ENCODE measurements at places on chromosomes 16 and 17. TPM values are rescaled to one million over a fixed set of nuclear protein-coding genes. Genes with fewer than 3 reads are reported as not detected.

The TMEM114 gene
- not detected for polyA plus RNA-seq

The SLC4A1 gene
- polyA plus RNA-seq, result 12.0 TPM

The MGAT5B gene
- 1.1 TPM for polyA plus RNA-seq

The DHRS7C gene
- polyA plus RNA-seq, result not detected

The GAS7 gene
- 32.0 TPM for polyA plus RNA-seq

The UBALD2 gene
- polyA plus RNA-seq, result 47.9 TPM

The TPSD1 gene
- not detected for polyA plus RNA-seq

The IQCK gene
- polyA plus RNA-seq, result 23.8 TPM

DNA sequence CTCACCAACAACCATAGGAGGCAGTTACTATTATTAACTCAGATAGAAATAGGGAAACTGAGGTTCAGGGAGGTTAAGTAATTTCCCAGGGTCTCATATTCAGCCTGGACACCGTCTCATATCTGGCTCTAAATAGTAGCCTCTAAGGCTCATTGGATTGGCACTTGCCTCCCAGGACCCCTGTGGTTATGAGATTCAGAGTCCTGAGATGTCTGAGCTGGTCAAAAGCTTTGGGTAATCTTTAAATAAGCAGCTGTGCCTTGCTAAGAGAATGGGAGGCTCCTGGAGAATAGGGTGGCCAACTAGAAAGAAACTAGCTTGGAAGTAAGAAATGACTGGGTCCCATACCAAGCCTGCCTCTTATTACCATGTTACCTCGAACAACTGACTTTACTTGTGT is 50.3 kb upstream of the CRHR1 start:
- DNase-seq, result no peak

- DNase-seq, result no peak
Measured at GRCh38 chr17:82400830-82401229, 17.3 kb upstream of the HEXD start.

- DNase-seq, result peak; percentile 70
Measured at GRCh38 chr17:79838522-79839274, 542 bp downstream of the CBX4 start.

- DNase-seq, result no peak
Measured at GRCh38 chr16:1305823-1306222, 3.6 kb upstream of the UBE2I start.

GRCh38 chr17:14731591-14731990 is 430.7 kb downstream of the HS3ST3B1 start:
- DNase-seq, result no peak

DNA sequence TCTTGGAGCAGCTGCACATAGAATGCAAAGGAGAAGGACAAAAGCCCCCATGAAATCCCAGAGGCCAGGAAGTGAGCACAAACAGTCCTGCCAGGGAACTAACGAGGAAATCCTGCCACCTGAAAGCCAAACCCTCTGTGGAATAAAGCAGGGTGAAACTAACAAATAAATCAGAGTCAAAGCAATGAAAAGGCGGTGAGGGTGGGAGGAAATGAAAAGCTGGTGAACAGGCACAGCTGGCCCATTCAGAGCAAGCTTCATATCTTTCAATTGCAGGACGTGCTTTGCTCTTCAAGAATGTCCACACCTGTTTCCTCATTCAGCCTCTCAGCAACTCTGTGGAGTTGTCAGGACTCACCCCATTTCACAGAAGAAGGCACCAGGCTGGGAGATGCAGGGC is 108.1 kb downstream of the ABCC12 start:
- DNase-seq, result no peak

GRCh38 chr17:80164185-80164584 is 5.6 kb upstream of the CARD14 start:
- DNase-seq, result no peak

- DNase-seq, result no peak
Measured at GRCh38 chr17:19402171-19402570, 8.9 kb upstream of the RNF112 start.

DNA sequence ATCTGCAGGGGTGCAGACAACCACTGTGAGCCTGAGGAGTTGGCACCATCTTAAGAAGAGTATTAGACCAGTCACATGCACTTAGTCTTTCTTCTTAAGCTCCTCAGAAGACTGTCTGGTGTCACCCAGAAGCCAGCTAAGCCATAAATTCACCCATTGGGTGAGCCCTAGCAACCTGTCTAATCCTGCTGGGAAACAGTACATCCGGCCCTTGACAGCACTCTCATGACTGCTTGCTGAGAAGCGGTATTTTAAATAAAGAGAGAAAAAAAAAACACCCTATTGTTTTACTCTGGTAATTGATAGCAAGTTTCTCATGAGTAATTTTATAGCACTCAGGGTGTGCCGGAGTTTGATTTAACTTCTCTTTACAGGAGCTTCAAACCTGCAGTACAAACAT is 134.7 kb downstream of the SOX9 start:
- no peak for DNase-seq

DNA sequence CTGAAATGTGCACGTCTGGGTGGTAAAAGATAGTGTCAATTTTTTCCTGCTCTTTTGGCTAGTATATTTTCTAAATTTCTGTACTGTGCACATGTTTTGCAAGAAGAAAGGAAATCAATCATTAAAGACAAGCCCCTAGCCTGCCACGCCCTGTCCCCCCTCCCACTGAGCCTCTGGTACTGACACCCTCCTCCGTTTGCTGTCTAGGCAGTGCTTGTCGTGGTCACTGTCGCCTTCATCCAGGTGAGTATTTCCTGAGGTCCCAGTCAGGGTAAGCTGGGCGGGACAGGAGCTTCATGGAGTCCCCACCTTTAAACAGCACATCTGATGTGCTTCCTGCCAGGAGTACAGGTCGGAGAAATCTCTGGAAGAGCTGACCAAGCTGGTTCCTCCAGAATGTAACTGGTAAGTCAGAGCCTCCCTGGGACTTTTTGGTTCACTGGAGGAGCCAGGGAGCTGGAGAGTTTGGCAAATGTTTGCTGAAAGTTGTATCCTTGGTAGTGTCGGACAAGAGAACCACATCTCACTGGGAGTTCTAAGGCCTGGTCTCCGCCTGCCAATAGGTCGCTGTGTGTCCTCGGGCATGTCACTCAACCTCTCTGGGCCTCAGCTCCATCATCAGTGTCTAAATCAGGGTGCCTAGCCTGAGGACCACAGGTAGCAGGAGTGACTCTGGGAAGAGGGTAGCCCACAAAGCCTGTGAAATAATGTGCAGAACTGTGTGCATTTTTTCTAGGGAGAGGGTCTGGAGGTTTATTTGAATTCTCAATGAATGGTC is 42.2 kb downstream of the ATP2C2 start:
- DNase-seq, result no peak

DNA sequence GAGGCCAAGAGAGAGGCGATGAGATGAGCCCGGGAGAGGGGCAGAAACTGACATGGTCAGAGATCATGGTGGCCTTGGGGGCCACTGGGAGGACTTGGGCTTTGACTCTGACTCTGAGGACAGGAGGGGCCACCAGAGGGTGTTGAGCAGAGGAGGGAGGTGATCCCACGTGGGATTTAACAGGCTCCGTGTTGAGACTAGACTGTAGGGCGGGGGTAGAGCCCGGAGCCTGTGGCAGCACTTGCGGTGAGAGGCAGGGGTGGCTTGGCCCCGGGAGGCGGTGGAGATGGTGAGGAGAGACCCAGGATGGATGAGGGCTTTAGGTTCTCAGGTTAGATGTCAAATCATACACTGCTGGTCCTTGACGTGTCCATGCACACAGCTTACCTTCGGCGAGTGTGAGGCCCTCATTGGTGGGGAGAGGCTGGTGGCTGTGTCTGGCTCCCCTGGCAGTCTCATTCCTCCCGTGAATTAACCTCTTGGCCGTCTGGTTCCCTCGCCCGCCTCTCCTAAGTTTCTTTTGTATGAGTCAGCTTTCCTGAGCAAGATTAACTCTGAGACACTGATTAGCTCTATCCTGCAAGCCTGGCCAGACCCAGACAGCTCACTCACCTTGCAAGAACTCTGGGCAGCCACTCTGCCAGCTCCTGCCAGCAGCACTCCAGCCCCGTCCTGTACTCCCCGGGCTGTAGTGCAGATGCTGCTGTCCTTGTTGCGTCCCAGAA is 39.7 kb downstream of the VPS35L start:
- no peak for DNase-seq

GRCh38 chr17:80377798-80378197 is 37.2 kb upstream of the ENDOV start:
- no peak for DNase-seq

- DNase-seq, result no peak
Measured at GRCh38 chr16:369275-369865, 968 bp downstream of the MRPL28 start.

DNA sequence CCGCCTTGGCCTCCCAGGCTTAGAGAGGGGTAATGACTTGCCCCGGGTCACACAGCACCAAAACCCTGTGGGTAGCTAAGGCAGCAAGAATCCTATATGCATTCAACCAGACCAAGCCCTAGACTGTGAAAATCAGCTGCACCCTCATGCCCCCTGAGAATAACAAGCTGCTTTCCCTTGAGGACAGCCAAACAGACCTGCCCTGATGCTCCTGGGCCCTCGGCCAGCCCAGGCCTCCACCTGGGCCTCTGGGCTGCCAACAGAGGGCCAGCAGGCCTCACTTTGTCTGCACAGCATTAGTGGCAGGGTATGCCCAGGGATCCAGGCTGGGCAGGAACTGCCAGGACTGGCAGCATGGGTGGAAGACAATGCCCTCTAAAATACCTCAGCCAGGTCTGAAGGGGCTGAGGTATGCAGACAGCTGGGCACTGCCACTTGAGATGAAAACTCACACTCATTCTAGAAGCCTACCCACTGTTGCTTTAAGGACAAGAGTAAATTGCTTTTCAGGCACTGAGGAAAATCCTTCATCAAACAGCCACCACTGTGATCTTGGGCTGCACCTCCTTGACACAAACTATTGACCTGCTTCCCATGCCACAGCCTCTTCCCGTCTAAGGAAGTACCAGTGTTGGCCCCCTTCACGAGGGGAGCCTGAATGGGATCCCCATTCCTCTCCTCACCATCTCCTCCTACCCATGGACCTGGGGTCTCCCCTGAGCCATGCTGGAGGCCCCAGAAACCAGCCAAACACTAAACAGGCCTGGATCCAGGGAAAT is 8.8 kb downstream of the ST3GAL2 start:
- DNase-seq, result peak; percentile 39

All from right lung (tissue), 10 donors.